ENCODE measurements at places on chromosomes 11 and 22.
A peak's percentile ranks its signal among the peaks of the same experiment; 100 is the strongest.

DNA sequence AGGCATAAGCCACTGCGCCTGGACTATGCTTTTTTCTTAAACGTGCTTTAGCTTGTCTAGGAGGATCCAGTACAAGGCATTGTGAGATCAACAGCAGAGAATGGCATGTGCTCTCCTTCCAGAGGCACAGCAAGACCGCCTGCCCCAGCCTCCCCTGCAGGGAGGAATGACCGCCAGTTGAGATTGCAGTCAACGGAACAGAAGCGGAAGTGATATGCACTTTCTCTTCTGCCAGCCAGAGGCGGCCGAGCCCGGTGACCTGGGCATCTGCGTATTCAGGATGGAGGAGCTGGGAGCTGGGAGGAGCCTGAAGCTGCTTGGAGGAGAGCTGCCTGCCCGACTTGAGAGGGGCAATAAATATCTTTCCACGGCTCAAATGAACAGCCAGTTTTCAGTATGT is 243.0 kb downstream of the CTTN start:
- no peak for DNase-seq

- DNase-seq = no peak
Measured at GRCh38 chr11:45879803-45880686, 5.4 kb upstream of the MAPK8IP1 start.

- DNase-seq = no peak
Measured at GRCh38 chr22:47678636-47679287, 916.3 kb downstream of the TBC1D22A start.

DNA sequence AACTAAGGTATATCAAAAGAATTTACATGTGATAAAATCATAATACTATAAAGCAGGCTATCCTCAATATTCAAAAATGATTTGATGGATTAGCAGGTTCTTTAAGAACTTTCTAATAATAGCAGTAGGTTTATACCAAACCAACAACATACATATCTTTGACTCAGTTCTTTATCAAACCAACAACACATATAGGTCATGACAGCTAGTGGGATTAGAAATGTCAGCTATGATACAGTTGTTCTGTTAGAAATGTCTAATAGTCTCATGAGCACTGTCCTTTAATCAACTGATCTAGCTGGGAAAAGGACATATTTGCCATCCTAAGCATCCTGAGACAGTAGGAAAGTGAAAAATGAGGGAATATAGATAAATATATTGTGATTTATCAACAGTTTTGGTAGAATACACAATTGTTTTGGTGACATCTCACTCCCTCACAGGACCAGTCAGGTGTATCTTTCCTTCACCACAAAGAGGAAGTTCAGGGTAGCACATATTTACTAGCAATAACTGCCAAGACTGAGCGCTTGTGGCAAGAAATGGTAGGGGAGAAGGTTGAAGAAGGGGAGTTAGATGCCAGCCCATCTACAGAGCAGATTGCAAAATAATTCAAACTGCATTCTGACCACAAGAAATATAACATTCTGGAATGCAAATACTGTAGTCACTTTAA is 90.8 kb upstream of the APOA1 start:
- DNase-seq = no peak

- no peak for DNase-seq
Measured at GRCh38 chr11:102468616-102469195, 16.1 kb upstream of the TMEM123 start.

DNA sequence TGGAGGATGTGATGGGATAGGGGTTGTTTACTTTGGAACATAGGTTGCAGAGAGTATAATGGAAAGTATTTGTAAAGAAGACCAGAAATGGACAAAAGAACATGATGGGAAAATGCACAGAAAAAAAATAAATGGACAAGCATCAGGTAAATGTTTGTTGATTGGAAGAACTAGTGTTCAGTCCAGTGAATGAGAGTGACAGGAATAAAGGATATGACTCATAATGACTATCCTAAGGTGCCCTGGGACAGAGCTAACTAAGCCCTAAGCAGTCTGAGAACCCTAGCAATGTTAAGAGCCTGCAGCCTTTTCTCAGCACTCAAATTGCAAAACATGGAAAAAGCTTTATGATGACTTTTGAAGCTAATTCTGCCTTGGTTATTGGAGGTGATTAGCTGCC is 732.8 kb upstream of the ANO5 start:
- DNase-seq = no peak

DNA sequence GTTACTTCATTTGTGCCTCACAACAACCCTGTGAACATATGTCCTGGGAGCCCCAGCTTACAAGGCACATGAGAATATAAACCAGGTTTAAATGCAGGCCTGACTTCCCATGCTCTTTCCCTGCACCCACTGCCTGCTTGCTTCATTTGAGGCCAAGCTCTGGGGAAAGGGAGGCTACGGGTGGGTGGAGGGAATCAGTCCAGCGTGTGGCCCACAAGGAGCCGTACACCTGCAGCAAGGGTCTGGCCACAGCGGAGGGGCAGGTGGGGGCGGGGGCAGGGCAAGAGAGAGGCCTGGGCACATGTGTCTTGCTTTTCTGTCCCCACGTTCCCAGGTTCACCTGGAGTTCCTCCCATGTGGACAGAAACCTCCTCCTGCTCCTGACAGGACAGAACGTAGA is 26.2 kb downstream of the FAM83F start:
- DNase-seq = peak; percentile 77

DNA sequence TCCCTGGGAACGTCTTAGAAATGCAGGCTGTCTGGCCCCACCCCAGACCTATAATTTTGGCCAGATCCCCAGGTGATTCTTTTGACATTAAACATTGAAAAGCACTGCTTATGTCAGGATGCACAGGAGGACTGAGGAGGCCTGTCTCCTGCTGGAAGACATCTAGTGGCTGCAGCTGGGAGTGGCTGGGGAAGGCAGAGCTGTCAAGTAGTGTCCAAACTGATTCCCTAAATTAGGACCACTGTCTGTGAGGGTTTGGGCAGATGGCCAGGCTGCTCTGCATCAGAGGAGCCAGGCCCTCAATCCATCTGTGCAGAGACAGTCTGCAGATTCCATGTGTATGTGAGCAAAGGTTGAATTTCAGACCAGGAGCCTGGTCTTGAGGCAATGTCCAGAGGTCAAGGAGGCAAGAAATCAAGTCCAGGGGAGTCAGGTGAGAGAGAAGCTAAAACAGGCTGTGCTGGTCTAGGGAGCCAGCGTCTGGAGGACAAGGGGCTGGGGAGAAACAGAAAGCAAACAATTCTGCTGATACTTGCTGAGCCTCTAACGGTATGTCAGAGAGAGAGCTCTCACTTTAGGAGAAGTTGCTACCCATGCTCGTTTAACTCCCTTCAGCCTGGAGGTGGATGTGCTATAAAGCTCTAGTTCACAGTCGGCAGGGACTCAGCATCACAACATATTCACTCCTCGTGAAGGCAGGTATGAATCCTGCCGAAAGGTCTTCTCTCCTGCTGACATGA is 15.3 kb upstream of the SYTL2 start:
- peak; percentile 4 for DNase-seq

- DNase-seq = no peak
Measured at GRCh38 chr11:110797453-110797852, 85.2 kb upstream of the ARHGAP20 start.

- DNase-seq = no peak
Measured at GRCh38 chr11:74818283-74818946, 69.8 kb downstream of the RNF169 start.

DNA sequence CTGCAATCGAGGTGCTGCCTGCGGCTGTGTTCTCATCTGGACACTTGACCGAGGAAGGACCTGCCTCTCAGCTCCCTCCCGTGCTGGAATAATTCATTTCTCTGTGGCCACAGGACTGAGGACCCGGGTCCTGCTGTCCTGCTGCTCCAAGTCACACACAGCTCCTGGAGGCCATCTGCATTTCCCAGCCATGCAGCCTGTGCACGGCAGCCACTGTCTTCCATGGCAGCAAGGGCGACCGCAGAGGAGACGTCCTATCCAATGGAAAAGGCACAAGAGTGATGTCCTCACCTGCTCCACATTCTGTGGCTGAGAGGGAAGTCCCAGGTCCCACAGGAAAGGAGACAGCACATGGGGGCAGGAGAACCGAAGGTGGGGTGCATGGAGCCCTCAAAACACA is 495.8 kb downstream of the BRD1 start:
- no peak for DNase-seq

GRCh38 chr22:29231971-29232959 is 26.6 kb downstream of the EMID1 start:
- no peak for DNase-seq

GRCh38 chr22:44261861-44262595 is 50.7 kb downstream of the SHISAL1 start:
- DNase-seq = no peak

DNA sequence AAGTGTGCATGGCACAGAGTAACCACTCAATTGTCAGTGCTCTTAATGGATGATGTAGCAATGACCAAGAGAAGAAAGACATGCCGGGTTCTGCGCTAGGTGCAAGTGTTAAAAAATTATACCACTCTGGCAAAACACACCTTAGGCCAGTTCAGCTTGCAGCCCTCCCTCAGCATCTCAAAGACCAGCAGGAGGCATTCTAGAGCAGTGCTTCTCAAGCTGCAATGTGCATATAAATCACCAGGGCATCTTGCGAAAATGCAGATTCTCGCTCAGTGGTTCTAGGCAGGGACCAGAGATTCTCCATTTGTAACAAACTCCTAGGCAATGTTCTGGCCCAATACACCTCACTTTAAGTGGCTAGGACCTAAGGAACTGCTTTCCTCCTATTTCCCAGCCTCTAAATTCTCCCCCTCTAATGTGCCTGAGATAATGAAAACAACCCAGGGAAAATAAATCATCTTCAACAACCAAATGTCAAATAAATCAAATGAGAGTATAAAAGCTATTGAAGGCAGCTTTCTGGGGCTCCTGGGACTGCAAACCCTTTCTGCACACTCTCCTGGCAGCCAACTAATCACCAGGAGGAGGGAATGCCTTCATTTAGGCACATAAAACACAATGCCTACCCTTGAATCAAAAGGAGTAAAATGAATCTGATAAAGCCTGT is 337.2 kb upstream of the API5 start:
- no peak for DNase-seq

GRCh38 chr11:76207642-76208401 is 1.5 kb upstream of the WNT11 start:
- peak; percentile 82 for DNase-seq

DNA sequence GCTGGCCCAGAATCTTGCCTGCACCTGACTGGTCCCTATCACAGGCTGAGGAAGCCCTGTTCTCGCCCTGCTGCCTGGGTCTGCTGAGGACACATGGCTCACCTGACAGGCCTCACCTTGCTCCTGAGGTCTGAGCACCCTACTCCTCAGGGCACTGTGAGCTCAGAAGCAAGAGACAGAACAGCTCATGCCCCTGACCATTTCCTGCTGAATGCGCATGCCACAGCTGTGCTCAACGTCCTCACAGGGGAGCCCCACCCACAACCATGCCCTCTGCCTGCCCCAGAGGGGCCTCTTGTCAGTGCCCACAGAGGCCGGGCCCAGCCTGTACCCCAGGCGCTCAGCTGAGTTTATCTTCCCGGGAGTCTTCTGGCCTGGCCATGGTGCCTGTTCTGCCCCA is 2.8 kb upstream of the TSPO start:
- DNase-seq = no peak

GRCh38 chr11:75924966-75925784 is 110.2 kb downstream of the UVRAG start:
- DNase-seq = no peak

GRCh38 chr11:5123802-5124521 is 14.2 kb downstream of the OR52A5 start:
- peak; percentile 42 for DNase-seq

- no peak for DNase-seq
Measured at GRCh38 chr22:22893077-22893805, 5.6 kb downstream of the IGLL5 start.

DNA sequence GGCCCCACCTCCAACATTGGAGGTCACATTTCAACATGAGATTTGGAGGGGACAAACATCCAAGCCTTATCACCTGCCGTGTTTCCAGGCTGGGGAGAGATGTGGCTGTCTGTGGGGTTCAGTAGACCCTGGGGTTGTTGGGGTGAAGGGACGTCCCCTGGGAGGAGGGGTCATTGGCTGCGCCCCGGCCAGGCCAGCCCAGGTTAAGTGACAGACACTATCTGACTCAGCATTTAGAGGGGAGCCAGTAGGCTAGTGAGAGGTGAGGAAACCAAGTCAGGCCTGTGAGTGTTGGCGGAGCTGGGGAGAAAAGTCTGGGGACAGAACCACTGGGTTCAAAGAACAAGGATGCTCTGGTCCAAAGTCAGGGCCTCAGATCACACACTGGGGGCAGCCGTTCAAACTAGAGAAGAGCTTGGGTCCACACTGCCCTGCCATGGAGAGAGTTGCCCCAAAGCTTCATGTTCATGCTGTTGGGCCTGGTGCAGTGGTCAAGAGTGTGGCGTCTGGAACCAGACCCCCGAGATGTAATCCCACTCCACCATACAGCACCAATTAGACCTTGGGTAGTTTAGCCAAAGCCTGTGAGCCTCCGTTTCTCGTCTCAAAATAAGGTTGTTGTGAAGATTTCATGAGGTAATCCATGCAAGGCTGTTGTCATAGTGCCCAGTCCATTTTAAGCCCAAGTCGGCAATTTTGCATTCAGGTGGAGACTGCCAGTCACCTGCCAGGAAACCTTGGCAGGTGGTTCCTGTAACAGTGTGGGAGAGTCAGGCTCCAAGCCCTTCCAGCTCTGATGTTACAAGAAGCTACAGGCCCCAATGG is 1289.6 kb downstream of the TBC1D22A start:
- DNase-seq = no peak

GRCh38 chr11:29002816-29003215 is 894.6 kb downstream of the METTL15 start:
- DNase-seq = no peak

GRCh38 chr11:22923561-22923960 is 63.3 kb upstream of the CCDC179 start:
- DNase-seq = no peak

- DNase-seq = no peak
Measured at GRCh38 chr11:34214961-34215805, 109.8 kb downstream of the NAT10 start.

- DNase-seq = no peak
Measured at GRCh38 chr11:114401311-114401710, 845 bp downstream of the RBM7 start.
